ENCODE measurements at places on chromosomes 2 and 18. TPM values are rescaled to one million over a fixed set of nuclear protein-coding genes. Genes with fewer than 3 reads are reported as not detected.

The THADA gene
- total RNA-seq = 35.2 TPM

The ABI2 gene
- total RNA-seq = 36.3 TPM

The MERTK gene
- total RNA-seq = 0.44 TPM

The GMCL1 gene
- 16.1 TPM for total RNA-seq

The PPP1R1C gene
- not detected for total RNA-seq

The OXER1 gene
- not detected for total RNA-seq

The BMP10 gene
- not detected for total RNA-seq

The RUFY4 gene
- 2.0 TPM for total RNA-seq

The ALPP gene
- total RNA-seq = not detected

The SLC9A4 gene
- total RNA-seq = not detected

The SRD5A2 gene
- total RNA-seq = not detected

The PAX8 gene
- 2.0 TPM for total RNA-seq

The CGREF1 gene
- total RNA-seq = 9.8 TPM

The SLC40A1 gene
- 3.5 TPM for total RNA-seq

The TXNDC2 gene
- total RNA-seq = not detected

The STARD6 gene
- total RNA-seq = not detected

The PID1 gene
- total RNA-seq = not detected

The TANK gene
- 53.1 TPM for total RNA-seq

The DAPL1 gene
- not detected for total RNA-seq

The ERFE gene
- total RNA-seq = 0.27 TPM

The CMPK2 gene
- 11.8 TPM for total RNA-seq

The VIT gene
- total RNA-seq = not detected

The MSGN1 gene
- total RNA-seq = not detected

The MGAT4A gene
- 49.3 TPM for total RNA-seq

The VAMP5 gene
- total RNA-seq = 27.9 TPM

The GTF2A1L gene
- not detected for total RNA-seq

The PRKAG3 gene
- total RNA-seq = not detected

The CHRNG gene
- total RNA-seq = not detected

The PSTPIP2 gene
- total RNA-seq = 21.6 TPM

The LIPG gene
- total RNA-seq = 0.64 TPM

The FER1L5 gene
- not detected for total RNA-seq

The UGT1A5 gene
- total RNA-seq = not detected

The CYP27C1 gene
- total RNA-seq = not detected

The NOTO gene
- not detected for total RNA-seq

The PXDN gene
- total RNA-seq = 2.1 TPM

The CCDC141 gene
- total RNA-seq = 5.6 TPM

The CDCA7 gene
- total RNA-seq = 79.4 TPM

The AOX1 gene
- total RNA-seq = 0.19 TPM

The CHRND gene
- total RNA-seq = not detected

The TWSG1 gene
- total RNA-seq = 12.8 TPM

The PPIG gene
- 72.6 TPM for total RNA-seq

The ACMSD gene
- not detected for total RNA-seq

The CTDP1 gene
- total RNA-seq = 44.4 TPM

The INHA gene
- total RNA-seq = not detected

The KCNF1 gene
- not detected for total RNA-seq

The CNDP1 gene
- not detected for total RNA-seq

The PCARE gene
- not detected for total RNA-seq

The XDH gene
- total RNA-seq = not detected

The ABCG5 gene
- not detected for total RNA-seq

The TEX44 gene
- not detected for total RNA-seq

The CRYGC gene
- total RNA-seq = not detected

The CIB4 gene
- total RNA-seq = not detected

The TCF7L1 gene
- total RNA-seq = 0.06 TPM

The ZNF385B gene
- not detected for total RNA-seq

The RTP5 gene
- total RNA-seq = not detected

The C2orf80 gene
- not detected for total RNA-seq

The SERPINB10 gene
- total RNA-seq = not detected
